ENCODE measurements at places on chromosomes 11 and 22. TPM values are rescaled to one million over a fixed set of nuclear protein-coding genes. Genes with fewer than 3 reads are reported as not detected.

DNA sequence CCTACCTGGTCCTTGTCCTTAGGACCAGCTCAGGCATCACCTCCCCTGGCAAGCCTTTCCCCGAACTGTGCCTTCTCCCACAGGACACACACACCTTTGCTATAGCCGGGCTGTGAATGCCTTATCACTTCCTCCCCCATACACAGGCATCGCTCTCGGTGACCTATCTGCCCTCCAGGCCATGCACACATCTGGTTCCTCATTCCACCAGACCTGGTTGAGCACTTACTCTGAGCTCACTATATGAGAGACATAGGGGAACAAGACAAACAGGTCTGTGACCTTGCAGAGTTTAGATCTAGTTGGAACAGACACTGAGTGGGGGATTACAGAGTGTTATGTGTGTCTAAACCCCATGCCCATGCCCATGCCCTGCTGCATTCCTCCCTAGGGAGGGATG, 3.1 kb upstream of the BCR start:
- DNase-seq = no peak

GRCh38 chr11:121469910-121470309, 17.1 kb upstream of the SORL1-AS1 start:
- no peak for DNase-seq

- peak; percentile 94 for DNase-seq
These were observed 30.7 kb downstream of the TOM1 start for GRCh38 chr22:35330258-35330861.

DNA sequence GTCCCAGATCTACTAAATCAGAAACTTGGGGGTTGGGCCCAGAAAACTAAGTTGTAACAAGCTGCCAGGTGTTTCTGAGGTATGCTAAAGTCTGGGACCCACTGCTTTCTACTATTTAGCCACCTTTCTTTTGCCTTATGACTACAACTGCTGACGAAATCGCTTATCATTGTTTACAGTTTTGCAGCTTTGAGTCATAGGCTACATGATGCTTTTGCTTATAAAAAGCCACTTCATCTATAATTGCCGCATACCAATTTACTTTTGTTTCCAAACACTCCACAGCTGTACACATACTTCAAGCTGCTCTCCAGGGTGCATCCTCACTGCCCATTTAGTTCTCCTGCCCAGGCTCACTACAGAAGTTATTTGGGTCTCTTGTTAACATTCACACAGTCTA, 144.7 kb downstream of the ENTHD1 start:
- no peak for DNase-seq

DNA sequence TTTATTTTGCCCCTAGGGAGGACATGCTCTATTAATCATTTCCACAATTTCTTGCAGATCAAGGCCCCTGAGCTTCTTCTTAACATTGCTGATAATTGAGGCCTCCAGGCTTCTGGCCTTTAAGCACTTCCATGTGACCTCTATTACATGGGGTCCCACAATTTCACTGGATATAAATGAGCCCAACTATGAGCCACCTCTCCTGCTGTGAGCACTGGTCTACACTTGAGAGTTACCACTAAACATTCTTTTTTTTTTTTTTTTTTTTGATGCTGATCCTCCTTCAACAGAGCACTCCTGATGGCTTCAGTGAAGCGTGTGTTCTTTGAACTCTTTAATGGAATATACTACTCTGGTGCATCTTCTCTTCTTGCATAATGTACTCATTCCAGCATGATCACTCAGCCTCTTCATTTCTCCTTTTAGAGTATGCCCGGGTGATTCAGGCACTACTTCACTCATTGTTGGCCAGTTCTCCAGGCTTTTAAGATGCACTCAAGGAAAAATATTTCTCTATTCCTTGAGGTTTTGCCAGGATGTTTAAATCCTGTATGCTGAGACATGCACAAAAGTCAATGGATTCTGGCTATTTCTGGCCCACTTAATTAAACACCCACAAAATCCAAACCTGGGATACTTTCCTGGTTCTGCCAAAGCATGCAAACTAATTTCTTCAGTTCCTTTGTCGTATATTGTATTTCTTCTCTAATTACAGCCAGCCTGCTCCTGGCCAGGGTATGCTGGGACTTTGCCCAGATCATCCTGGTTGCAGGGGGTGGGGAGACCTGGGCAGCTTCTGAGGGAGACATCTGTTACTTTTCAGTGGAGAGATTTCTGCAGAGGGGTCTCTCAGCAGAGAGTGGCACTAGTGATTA, 257.8 kb upstream of the LUZP2 start:
- no peak for DNase-seq

- peak; percentile 89 for DNase-seq
These were observed 33.7 kb upstream of the APOBEC3A start for GRCh38 chr22:38923463-38924346.

GRCh38 chr11:78061921-78062311, 1.7 kb upstream of the THRSP start:
- DNase-seq = no peak

DNA sequence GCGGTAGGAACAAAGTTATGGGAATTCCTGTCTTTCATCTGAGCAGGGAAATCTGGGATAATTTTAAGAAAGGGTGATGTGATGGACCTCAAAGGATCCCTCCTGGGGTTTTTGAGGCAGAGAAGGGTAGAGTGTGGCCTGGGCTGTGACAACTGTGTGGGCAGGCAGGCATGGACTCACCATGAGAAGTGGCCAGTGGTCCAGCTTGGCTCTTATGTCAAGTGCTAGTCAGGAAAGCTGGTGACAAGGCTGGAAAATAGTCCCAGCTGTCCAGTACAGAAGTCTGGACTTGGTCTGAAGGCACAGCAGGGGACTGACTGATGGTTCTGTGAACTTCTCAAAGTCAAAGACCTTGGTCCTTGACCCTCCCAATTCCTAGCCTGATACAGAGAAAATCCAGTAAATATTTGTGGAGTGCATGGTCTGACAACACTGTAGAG, 1.7 kb downstream of the PPFIBP2 start:
- no peak for DNase-seq

GRCh38 chr11:15027956-15028355, 45.4 kb upstream of the CALCB start:
- DNase-seq = no peak

The OSBP2 gene
- total RNA-seq = 10.9 TPM

The OR2D2 gene
- total RNA-seq = not detected

The NTM gene
- total RNA-seq = 114 TPM

The SYT12 gene
- 0.34 TPM for total RNA-seq

The TYR gene
- not detected for total RNA-seq

The EXPH5 gene
- 2.4 TPM for total RNA-seq

The KCNQ1 gene
- 36.5 TPM for total RNA-seq
